Activated gamma-delta T cell treated with Interleukin-2 at 50 U/mL for 16 hours (primary cell): ENCODE measurements at places on chromosomes 2 and 18.

- DNase-seq: no peak
Observed at GRCh38 chr18:36031407-36031806, 36.0 kb downstream of the RPRD1A start.

DNA sequence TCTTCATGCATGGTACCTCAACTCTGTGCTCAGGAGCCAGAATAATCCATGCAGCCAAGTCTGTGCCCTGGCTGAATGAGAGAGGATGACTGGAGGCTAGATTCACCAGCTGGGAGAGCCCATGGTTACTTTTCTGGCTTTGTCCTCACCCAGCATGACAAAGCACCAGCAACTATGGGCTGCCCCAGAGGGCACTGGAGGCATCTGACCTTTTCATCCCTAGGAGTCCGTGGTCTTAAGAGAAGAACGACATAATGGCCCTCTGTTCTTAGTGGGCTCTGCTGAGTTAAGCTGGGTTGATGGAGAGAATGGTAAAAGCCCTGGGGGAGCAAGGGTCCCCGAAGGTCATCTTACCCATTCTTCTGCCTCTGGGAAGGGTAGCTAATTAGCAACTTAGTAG is 54.6 kb upstream of the TNP1 start:
- no peak for DNase-seq

- no peak for DNase-seq
Observed at GRCh38 chr18:56314396-56314795, 324.0 kb downstream of the TXNL1 start.

DNA sequence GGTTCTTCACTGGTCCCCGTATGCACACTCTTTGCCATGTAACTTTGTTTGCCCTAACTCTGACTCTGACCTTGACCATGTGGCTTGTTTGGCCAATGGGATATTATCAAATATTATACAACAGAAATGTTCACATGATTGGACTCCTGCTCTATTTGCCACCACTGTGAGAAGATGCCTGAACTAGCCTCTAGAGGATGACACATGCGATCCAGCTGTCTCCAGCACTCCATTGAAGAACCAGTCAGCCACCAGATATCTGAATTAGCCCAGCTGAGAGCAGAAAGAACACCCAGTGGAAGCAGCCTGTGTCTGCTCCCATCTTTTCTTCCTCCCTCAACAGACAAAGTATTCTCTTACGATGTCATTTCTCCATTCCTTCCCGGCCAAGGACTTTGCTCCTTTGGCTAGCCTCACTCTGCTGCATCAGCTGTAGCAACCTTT is 412.1 kb downstream of the IRS1 start:
- no peak for DNase-seq
